Astrocyte of the hippocampus (primary cell): ENCODE measurements at places on chromosomes 6 and 20.

GRCh38 chr6:42025066-42025844, 25.1 kb upstream of the TAF8 start:
- DNase-seq: no peak

DNA sequence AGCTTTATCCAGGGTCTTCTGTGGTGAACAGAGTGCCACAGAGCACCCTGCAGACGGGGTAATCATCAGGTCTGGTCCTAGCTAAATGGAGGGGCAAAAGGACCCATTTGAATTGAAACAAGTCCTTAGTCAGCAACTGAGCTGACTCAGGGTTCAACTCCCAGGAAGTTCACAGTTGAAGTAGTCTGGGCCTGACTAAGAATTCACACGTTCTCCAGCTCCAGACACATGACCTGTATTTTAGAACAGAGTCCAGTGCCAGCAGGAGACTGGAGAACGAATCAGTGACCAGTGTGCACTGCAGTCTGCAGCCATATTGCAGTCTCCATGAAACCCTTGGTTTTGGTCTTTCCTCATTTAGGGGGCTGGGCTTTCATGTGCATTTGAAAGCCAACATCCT, 85.2 kb downstream of the ELOVL4 start:
- DNase-seq: no peak

GRCh38 chr6:8831366-8832152, 396.2 kb upstream of the SLC35B3 start:
- DNase-seq: no peak

- peak; percentile 36 for DNase-seq
Observed at GRCh38 chr6:163707387-163708355, 293.2 kb downstream of the QKI start.

DNA sequence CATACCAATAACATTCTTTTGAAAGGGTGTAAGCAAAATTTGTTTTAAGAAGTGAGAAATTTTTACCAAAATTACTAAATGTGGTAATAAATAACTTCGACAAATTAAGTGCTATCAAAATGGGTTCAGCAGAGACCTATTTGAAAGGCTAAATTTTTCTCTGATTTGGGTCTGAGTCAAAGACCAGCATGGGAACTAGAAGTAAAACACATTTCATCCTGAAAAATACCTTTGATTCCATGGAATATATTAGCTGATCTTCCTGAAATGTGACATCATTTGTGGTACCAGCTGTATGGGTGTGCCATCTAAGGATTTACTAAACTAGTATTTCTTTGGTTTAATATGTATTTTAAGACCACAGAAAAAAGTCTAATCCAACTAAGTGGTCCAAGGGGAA, 63.6 kb downstream of the BLOC1S5 start:
- peak; percentile 45 for DNase-seq

DNA sequence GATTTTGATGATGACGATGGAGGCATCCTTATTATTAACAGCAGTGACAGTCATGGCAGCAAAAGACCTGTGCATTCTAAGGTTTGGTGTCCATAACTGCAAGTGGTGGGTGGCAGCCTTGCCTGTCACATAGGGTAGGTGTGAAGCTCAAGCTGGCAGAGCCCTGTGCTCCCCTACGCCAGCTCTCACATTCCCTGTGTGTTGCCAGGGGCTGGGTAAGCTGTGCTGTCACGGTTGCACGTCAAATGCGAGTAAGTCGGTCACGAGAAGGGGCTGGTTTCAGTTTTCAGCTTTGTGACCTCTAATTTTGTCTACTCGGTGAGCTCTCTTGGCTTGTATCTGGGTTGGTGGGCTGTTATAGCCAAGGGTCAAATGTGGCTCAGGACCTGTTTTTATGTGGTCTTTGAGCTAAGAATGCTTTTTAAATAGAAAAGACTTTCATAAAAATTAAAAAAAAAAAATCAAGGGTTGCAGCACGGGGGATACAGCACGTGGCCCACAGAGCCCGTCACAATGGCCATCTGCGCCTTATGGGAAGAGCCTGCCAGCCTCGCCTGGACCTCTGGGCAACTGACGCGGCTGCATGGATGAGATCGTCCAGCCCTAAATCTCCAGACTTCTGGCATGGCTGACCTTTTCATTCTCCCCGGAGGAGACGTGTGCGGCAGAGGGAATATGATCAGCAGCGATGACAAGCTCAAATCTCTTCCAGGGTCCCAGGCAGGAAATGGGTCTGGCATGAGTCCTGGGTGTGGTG, 148.5 kb downstream of the PHACTR3 start:
- no peak for DNase-seq

GRCh38 chr6:78835817-78836216, 31.5 kb upstream of the IRAK1BP1 start:
- DNase-seq: peak; percentile 15

- DNase-seq: peak; percentile 75
Observed at GRCh38 chr6:32148289-32149091, 3.2 kb downstream of the PRRT1 start.

DNA sequence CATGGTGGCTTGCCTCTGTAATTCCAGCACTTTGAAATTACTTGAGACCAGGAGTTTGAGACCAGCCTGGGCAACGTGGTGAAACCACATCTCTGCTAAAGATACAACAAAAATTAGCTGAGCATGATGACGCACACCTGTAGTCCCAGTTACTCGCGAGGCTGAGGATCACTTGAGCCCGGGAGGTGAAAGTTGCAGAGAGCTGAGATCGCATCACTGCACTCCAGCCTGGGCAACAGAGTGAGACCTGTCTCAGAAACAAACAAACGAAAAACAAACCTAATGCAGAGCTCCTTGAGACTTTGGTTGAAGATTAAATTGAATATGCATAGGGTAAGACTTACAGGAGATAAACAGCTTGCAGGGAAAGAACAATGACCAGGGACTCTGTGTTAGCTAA, 80.8 kb downstream of the SCAF8 start:
- no peak for DNase-seq

- DNase-seq: no peak
Observed at GRCh38 chr20:61934716-61935530, 130.8 kb downstream of the TAF4 start.

DNA sequence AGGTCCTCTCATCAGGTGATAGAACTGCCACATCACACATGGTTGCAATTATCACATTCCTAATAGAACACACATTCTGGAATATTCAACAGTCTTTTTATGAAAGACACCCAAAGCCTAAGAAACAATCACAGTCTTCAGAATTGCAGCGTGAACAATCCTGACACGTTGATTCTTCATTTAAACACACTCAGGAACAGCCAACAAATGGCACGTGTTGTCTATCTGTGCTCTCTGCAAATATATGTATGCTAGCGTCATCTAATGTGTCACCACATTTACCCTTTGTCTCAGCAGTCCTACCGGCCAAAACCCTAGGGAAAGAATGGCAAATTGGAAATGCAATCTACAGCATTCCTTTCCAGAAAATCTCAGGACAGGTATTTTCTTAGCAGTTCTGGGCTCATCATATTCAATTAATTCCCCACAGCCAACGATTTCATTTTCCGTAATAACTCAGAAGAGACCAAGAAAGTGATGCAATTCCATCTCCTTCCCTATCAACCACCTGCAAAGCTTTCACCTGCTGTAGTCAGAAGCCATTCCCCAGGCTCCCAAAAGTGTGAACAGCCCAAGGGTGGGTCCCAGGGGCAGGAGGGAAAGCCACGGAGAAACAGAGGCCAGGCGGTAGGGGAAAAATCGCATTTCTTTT, 280.3 kb upstream of the JARID2 start:
- peak; percentile 28 for DNase-seq

DNA sequence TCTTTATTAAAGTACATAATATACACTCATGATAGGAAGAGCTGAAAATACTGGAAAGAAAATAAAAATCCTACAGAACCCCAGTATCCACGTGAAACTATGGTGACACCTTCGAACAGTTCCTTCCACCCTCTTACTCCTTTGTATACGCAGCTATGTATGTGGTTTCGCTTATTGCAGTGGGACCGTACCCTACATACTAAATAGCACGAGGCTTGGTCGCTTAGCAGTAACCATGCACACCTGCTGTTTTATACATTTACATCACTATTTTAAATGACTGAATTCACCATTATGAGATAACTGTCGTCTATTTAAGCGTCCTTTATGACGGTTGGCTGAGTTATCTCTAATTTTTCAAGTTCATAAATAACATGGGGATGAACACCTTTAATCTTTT, 400.1 kb downstream of the CDH4 start:
- DNase-seq: no peak

DNA sequence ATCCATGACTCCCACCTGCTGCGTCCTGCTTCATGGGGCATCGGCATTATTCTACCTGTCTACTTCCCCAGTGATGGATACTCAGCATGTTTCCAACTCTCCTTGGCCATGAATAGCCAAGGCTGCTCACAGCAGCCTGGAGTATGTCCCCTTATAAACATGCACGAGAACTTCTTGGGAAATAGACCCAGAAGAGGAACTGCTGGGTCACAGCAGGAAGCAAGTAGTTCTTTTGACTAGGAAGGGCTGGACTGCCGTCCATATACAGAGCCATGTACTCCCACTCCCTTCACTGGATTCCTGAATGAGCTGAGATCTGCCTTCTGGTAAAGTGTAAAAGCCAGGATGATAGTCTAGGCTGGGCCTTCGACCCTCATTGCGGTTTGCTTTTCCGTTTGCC, 106.3 kb upstream of the KCNK16 start:
- DNase-seq: no peak

DNA sequence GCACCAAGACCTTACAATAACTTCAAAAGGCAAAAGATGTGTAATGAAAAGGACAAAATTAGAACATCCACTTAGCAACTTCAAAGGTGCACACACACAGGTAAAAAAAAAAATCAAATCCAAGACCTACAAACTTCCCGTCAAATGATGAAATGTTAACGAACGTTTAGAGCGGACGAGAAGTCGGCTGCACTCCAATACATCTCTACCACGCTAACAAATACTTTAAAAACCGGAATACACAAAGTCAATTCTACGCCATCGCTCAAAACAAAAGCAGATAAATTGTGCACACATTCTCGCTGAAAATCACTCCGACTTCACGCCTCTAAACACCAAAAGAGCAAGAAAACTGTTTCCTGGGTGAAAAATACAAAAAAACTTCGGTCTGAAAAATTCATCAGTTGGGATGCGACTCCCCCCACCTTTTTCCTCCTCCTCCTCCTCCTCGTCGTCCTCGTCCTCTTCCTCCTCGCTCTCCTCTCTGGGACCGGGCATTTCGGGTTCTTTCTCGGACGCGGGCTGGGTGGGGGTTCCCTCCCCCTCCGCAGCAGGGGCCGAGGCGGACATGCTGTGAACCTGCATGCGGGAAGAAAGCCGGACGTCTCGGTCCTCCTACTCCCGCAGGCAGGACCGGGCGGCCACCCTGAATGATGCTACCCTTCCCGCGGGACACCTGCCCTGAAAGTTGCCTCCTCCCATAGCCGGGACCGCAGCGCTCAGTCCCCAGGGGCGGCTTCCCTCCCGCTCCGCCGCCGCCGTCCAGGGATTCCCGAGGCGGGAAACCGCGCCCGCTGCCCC, 712 bp downstream of the DEK start:
- DNase-seq: peak; percentile 39

GRCh38 chr6:105739764-105740163, 336.9 kb upstream of the PREP start:
- DNase-seq: no peak

DNA sequence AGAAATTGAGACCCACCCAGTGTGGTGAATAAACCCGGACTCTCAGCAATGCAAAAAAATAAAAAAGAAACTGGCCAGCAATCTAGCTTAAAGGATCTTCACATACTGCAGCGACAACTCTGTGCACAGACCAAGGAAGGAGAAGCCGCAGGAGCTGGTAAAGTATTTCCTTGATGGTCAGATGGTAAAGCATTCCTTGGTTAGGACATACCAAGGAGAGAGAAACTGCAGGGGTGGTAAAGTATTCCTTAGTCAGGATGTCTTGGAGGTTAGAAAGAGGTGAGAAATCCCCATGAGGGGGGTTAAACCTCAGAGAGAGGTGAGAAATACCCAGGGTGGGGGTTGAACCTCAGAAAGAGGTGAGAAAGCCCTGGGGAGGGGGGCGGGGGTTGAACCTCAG, 86.8 kb downstream of the PLG start:
- DNase-seq: no peak

DNA sequence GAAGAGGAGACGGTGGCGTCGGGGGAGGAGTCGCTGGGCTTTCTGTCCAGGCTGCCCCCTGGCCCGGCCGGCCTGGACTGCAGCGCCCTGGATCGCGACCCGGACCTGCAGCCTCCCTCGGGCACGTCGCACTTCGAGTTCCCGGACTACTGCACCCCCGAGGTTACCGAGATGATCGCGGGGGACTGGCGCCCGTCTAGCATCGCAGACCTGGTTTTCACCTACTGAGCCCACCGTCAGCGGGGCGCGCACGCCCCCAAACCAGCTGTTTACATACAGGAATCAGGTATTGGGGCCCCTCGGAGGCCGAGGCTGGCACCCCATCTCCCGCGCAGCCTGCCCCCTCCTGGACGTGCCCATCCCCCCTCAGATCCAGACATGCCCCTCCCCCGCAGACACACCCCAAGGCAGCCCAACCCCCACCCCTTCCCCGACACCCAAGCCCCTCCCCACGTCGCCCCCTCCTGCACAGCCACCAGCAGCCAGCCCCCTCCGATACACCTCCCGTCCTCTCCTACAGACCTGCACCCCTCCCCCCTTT, 1.4 kb downstream of the SOX12 start:
- DNase-seq: peak; percentile 58

DNA sequence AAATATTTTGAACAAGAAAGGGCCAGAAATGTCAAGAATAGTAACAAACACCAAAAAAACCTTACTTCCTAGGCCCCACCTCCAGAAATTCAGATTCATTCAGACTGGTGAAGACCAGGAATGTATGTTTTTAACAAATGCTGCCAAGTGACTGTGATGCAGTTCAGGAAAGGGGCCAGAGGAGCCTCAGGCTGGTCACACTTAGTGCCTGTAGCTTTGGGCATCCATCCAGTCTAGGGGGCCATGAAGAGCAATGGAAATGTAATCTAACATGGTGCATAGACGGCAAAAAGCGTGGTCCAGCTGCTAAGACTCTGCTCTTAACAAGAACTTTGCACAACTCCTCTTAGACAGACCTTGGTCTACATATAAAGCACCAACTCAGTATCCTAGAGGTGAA, 7.1 kb downstream of the GJA1 start:
- peak; percentile 66 for DNase-seq

DNA sequence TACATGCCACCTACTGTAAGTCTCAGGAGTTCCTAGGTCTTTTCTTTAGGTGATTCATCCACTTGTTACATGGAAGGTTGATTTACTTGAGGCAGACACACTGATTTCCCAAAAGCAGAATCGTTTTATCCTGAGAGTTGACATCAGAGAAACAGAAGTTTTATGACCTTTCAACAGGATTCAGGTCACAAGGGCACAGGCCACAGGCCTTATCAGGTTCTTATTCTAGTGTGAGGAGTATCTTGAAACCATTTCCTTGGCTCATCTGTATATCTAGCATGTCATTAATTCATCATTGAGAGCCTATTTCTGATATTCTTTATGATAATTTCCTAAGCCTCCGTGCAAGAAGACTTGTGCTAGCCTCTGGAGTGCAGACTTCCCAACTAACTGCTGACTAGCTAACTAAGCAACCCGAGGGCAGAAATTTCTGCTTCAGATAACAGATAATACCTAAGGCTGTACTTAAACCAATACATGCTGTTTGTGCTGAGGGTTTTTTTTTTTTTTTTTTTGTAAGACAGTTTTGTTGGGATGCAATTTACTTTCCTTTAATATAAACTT, 44.9 kb upstream of the RFPL4B start:
- DNase-seq: no peak

- DNase-seq: no peak
Observed at GRCh38 chr6:68729377-68729903, 94.4 kb downstream of the ADGRB3 start.

- no peak for DNase-seq
Observed at GRCh38 chr6:39430446-39430845, 107.9 kb upstream of the KCNK16 start.

- peak; percentile 51 for DNase-seq
Observed at GRCh38 chr6:53411451-53411850, 62.7 kb upstream of the ELOVL5 start.

GRCh38 chr6:164303102-164303964, 888.8 kb downstream of the QKI start:
- DNase-seq: no peak
